ENCODE measurements at places on chromosomes 4 and X. TPM values are rescaled to one million over a fixed set of nuclear protein-coding genes. Genes with fewer than 3 reads are reported as not detected.

ETDA gene
- total RNA-seq = not detected

GPR82 gene
- not detected for total RNA-seq

CCDC120 gene
- 0.65 TPM for total RNA-seq

ARR3 gene
- total RNA-seq = not detected

PNMA6A gene
- 0.36 TPM for total RNA-seq

VCX2 gene
- total RNA-seq = not detected

FHIP1A gene
- 0.77 TPM for total RNA-seq
